ENCODE measurements at places on chromosomes 11 and 22. TPM values are rescaled to one million over a fixed set of nuclear protein-coding genes. Genes with fewer than 3 reads are reported as not detected.

GRCh38 chr11:126115816-126116331, 53.2 kb upstream of the CDON start:
- peaks cover 6% of the 10 kb centered on the region for H3K4me1 ChIP-seq
- H3K27me3 ChIP-seq, result no peaks in the 10 kb centered on the region
- H3K36me3 ChIP-seq, result no peaks in the 10 kb centered on the region
- no peak overlapping the region for H3K4me3 ChIP-seq
- H3K27ac ChIP-seq, result peak overlapping the region; percentile 84

GRCh38 chr22:25199731-25200520, at the start of gene CRYBB3:
CRYBB3 (plus strand) TSS chr22:25199858; CDS start chr22:25201397, 1,539 bp downstream.
- DNase-seq, result no peak
- no peaks in the 10 kb centered on the region for H3K27me3 ChIP-seq
- no peaks in the 10 kb centered on the region for H3K4me1 ChIP-seq
- H3K27ac ChIP-seq, result no peak within 1 kb of the TSS

DNA sequence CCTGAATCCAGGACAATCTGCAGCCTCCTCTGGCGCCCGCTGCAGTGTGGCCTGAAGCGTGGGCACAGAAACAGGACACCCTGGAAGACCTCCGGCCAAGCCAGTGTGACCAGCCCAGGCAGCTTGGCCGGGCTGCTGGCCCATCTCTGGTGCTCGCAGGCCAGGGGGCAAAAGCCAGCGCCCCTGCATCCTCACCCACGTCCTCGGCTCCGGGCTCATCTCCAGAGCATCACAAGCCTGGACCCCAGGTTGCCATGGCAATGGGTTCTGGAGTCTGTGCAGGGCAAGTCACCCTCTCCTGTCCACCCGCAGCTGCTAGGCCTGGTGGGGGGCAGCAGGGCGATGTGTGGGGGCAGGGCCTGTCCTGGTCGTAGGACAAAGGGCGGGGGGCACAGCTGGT, 9.3 kb upstream of the PDGFB start:
- H3K27me3 ChIP-seq, result no peaks in the 10 kb centered on the region
- no peak overlapping the region for H3K4me3 ChIP-seq
- DNase-seq, result no peak
- no peaks in the 10 kb centered on the region for H3K36me3 ChIP-seq

Gene ANO1
- 3.7 TPM for total RNA-seq

Gene FUT4
- 9.4 TPM for total RNA-seq

- H3K36me3 ChIP-seq, result no peaks in the 10 kb centered on the region
- no peaks in the 10 kb centered on the region for H3K27me3 ChIP-seq
- peaks cover 7% of the 10 kb centered on the region for H3K4me1 ChIP-seq
- peak; percentile 13 for DNase-seq
Observed at GRCh38 chr11:45094958-45095690, 51.3 kb upstream of the PRDM11 start.

DNA sequence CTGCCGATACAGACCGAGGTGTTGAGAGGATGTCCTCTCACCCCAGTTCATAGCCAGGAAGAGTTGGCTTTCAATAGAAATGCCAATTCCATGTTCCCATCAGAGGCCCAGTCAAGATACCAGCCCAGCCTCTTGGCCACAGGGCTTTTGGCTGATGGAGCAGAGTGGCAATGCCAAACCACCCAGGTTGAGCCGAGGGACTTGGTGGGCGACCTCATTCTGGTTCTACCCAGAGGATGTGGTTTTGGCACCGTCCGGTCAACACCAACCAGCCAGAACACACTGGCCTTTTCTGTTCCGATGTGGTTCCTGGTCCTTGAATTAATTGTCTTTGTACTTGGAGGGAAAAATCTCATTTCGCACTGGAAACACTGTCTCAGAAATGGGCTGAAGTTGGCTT, 60.5 kb downstream of the COMMD9 start:
- DNase-seq, result peak; percentile 82
- H3K27me3 ChIP-seq, result no peaks in the 10 kb centered on the region
- no peaks in the 10 kb centered on the region for H3K36me3 ChIP-seq
- H3K4me1 ChIP-seq, result no peaks in the 10 kb centered on the region
- no peak overlapping the region for H3K27ac ChIP-seq

DNA sequence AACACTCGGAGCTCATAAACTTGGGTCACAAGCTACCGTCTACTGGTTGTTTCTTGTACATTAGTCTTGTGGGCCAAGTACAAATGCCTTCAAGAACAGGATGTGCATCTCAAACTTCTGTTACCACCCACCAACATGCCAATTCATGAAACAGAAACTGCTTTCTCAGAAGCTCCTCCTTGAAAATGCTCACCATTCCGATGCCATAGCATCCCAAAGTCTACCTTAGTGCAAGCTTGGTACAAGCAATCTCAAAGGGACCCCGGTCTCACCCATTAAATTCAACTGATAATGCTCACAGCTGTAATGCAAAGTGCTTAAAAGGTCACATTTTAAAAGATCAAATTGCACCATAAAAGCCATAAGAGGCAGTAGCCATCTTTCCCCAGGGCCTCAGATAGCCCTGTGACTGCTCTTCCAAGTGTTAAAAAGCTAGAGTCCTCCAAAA, 31.8 kb upstream of the CCDC34 start:
- no peaks in the 10 kb centered on the region for H3K27me3 ChIP-seq
- DNase-seq, result no peak
- no peak overlapping the region for H3K27ac ChIP-seq
- no peaks in the 10 kb centered on the region for H3K4me1 ChIP-seq

Gene NPTXR
- 4.6 TPM for total RNA-seq

GRCh38 chr11:59201353-59201752, 11.4 kb downstream of the MPEG1 start:
- H3K27me3 ChIP-seq, result no peaks in the 10 kb centered on the region
- DNase-seq, result no peak
- peaks cover 5% of the 10 kb centered on the region for H3K36me3 ChIP-seq

DNA sequence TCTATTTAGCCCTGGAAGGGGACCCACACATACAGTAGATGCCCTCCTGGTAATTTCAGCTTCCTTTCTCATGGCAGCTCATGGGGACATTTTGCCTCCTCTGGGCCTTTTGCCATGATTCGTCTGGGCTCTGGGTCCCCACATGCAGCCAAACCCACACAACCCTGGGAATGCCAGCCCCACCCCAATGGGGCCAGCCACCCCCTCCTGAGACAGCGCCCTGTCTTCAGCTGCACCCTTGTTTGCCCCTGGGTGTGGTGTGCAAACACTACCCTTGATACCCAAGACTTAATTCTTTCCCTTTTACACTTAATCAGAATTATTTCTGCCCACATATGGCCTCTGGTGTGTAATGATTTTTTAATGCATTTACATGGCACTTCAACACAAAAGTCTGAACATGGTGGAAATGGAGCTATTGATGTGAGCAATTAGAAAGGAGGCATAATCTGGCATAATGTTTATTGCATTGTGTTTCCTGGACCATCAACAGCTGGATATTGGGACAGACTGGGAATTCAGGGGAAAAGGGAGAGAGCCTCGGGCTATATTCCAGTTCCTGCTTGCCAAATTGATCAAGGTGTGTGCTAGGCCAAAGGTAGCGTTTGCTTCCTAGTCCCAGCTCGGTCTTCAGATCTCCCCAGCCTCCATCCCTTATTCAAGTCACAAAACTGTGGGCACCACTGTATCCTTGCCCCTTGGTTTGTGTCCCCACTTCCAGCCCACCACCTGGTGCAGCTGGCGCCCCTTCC, 85.0 kb upstream of the ANO1 start:
- H3K27ac ChIP-seq, result no peak overlapping the region
- no peaks in the 10 kb centered on the region for H3K4me1 ChIP-seq
- no peak overlapping the region for H3K4me3 ChIP-seq

DNA sequence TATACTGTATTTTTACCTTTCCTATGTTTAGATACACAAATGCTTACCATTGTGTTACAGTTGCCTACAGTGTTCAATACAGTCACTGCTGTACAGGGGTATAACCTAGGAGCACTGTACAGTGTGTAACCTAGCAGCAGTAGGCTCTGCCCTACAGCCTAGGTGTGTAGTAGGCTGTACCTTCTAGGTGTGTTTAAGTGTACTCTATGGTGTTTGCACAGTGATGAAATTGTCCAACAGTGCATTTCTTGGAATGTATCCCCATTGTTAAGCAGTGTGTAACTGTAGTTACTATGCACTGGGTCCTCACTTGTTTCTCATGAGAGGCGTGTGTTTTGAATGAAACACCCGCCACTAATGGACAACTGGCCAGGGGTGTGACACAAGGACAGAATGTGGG, 269.0 kb downstream of the OPCML start:
- no peak for DNase-seq

DNA sequence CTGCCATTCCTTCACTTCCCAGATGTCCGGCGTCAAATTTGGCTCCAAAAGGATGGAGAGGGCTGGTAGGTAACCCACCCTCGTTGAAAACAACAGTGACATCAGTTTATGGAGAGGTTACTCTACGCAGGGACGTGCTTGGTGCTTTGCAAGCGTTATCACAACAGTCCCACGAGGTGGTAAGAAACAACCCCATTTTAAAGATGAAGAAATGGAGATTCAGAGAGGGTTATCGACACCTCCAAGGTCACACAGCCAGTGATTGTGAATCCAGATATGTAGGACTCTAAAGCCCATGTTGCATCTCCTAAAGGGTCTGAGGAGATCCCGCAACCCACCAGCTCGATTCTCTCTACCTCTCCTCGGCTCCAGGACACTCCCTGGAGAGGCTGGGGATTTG, 773 bp downstream of the MIAT start:
- no peak overlapping the region for H3K27ac ChIP-seq
- H3K4me1 ChIP-seq, result peaks cover 3% of the 10 kb centered on the region
- peaks cover 35% of the 10 kb centered on the region for H3K27me3 ChIP-seq
- no peak overlapping the region for H3K4me3 ChIP-seq
- DNase-seq, result no peak
- H3K36me3 ChIP-seq, result no peaks in the 10 kb centered on the region

Gene MYRF
- total RNA-seq, result 0.32 TPM

Gene FGF19
- not detected for total RNA-seq

DNA sequence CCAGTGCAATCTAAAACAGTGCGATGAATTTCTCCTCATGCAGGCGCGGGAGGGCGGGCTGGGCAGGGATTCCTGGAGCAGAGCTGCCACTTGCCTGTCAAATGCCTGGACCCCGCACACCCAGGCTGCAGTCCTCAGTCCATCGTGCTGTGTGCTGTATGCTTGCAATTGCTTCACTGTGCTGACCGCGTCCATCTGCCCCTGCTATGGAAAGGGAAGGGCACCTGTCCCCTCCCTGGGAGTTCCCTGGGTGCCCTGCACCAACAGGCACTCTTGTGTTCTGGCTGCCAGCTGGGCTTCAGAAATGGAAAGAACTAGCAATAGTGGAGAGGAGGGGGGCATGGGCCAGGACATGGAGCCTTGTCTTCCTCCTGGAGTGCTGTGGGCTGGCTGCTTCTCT, 185.4 kb upstream of the B3GAT1 start:
- no peaks in the 10 kb centered on the region for H3K27me3 ChIP-seq
- H3K4me1 ChIP-seq, result no peaks in the 10 kb centered on the region
- DNase-seq, result no peak
- H3K27ac ChIP-seq, result no peak overlapping the region

Gene CTSF
- 149 TPM for total RNA-seq

Gene TRIM34
- 12.1 TPM for total RNA-seq

Gene SLC22A8
- total RNA-seq, result not detected

GRCh38 chr11:45880772-45881570, 4.5 kb upstream of the MAPK8IP1 start:
- no peak overlapping the region for H3K27ac ChIP-seq
- H3K4me1 ChIP-seq, result no peaks in the 10 kb centered on the region
- no peaks in the 10 kb centered on the region for H3K27me3 ChIP-seq
- no peak for DNase-seq
- no peaks in the 10 kb centered on the region for H3K36me3 ChIP-seq
- no peak overlapping the region for H3K4me3 ChIP-seq

DNA sequence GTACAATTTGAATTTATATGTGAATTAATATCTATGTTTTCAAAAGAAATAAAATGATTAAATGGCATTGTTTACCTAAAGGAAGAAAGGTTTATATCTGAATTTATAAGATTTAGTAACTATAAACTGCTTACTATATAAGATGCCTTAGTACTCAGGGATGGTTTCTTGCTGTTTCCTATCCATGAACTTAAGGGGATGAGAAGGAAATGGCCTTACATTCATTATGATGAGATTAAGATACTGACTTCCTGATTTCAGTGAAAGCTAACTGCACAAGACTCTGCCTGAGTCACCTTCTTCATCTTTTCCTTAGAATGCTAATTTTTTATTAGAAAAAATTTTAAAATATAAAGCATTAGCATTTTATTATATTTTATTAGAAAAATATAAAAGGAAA, 606.3 kb upstream of the ARHGAP42 start:
- no peaks in the 10 kb centered on the region for H3K36me3 ChIP-seq
- H3K4me1 ChIP-seq, result no peaks in the 10 kb centered on the region
- DNase-seq, result no peak

Gene MYEOV
- 2.8 TPM for total RNA-seq

Gene BATF2
- 0.33 TPM for total RNA-seq

- no peaks in the 10 kb centered on the region for H3K4me1 ChIP-seq
- no peak for DNase-seq
- no peaks in the 10 kb centered on the region for H3K36me3 ChIP-seq
- H3K4me3 ChIP-seq, result no peak overlapping the region
- no peak overlapping the region for H3K27ac ChIP-seq
Observed at GRCh38 chr22:50204571-50204970, 3.8 kb downstream of the SELENOO start.

Gene LYVE1
- 51.8 TPM for total RNA-seq

DNA sequence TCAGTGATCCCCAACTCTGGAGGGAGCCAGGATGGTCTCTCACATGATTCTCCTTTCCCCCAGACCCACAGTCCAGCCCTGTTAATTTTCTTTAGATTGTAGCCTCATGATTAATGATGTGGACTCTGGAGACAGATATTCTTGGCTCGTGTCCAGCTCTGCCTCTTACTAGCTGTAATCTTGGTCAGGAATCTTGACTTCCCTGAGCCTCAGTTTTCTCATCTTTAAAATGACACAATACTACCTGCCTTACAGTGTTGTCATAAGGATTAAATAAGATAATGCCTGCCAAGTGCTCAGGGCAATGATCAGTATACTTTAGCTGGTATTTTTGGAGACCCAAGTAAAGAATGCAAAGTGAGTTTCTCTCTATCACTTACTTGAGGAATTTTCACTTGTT, 60.0 kb downstream of the SPECC1L start:
- no peaks in the 10 kb centered on the region for H3K27me3 ChIP-seq
- no peak overlapping the region for H3K27ac ChIP-seq
- H3K4me3 ChIP-seq, result no peak overlapping the region
- no peak for DNase-seq
- H3K36me3 ChIP-seq, result peaks cover 3% of the 10 kb centered on the region

Gene MS4A2
- total RNA-seq, result 0.66 TPM

Measured in breast epithelium (tissue), 4 donors.